ENCODE measurements at places on chromosomes 2 and 18.

- DNase-seq = no peak
Measured at GRCh38 chr2:206837775-206838174, 72.4 kb downstream of the FASTKD2 start.

- DNase-seq = no peak
Measured at GRCh38 chr2:120571015-120571728, 164.5 kb upstream of the GLI2 start.

- DNase-seq = no peak
Measured at GRCh38 chr2:189232759-189233406, 53.3 kb upstream of the COL5A2 start.

DNA sequence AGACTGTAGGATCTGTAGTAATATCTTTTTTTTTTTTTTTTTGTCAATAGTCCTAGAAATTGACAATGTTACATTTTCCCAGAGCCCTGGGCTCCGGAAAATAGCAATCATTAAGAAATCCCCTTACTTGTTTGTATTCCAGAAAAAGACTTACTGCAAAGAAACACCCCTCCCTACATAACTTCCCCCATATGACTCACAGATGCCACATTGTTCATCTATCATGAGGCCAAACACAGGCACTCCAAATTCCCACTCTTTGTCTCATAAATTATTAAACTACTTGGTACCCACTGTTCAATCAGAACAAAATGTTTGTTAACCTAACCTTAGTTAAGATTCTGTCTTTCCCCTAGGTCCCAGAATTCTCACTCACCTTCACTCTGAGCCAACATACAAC, 53.5 kb downstream of the TEX51 start:
- no peak for DNase-seq

GRCh38 chr2:99450199-99450598, 39.6 kb downstream of the REV1 start:
- DNase-seq = no peak

- no peak for DNase-seq
Measured at GRCh38 chr2:171803757-171804156, 90.3 kb downstream of the SLC25A12 start.

GRCh38 chr2:65607662-65608305, 175.4 kb upstream of the SPRED2 start:
- DNase-seq = no peak

GRCh38 chr2:221447310-221447709, 124.8 kb downstream of the EPHA4 start:
- DNase-seq = no peak

DNA sequence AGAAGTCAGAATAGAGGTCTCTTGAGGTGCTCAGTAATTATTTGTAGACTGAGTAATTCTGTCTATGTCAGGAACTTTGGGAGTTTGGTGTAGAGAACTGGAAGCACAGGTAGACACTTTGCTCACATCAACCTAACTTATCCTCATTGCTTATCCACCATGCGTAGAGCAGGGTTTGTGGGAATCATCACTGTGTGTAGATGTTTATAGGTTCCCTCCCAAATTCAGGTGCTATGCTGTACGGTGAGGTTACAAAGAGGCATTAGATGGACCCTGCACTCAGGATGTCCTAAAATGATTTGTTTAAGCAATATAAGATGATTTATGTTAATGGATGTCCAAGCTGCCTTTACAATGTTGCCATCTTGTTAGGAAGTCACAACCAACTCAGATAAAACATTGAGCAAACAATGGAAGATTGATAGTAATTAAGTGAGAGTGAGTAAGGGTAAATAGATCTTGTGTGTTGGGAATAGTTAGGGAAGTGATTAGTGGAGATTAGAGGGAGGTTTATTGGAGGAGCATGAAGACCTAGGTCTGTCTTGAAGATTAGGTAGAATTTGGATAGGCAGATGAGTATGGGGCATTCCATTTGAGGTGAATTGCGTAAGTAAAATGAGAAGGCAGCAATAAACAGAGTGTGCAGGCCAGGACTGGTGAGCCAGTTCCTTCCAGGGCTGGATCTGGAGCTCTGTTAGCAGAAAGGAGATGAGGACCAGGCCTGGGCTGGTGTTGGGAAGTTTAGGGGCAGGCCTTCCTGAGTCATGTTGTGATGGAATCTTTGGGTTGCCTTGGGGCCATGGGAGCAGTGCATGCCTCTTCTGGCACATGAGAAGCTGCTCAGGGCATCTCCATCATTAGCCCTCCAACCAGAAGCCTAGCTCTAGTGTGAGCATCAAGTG, 12.1 kb downstream of the EPAS1 start:
- DNase-seq = no peak

DNA sequence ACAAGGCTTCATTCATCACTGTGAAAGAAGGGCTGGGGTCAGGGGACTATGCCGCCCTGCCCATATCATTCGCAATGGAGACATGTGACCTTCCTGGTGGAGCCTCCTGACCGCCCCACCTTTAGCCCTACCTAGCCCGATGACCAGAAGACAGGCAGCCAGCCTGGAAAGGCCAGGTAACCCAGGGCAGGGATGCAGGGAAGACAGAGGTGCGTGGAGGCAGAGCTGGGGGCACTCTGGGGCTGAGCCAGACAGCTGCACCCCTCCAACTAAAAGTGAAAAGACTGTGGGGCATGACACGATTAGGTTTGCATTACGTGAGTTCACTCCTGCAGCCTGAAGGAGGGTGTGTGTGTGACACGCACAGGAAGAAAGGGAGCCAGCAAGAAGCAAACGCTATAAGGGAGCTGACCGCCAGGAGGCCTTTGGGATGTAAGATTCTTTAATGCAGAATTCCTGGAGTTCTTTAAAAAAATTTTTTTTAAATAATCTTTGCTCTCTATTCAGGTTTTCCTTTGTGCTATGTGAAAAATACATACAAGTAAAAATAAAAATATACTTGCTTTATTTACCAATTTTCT, 3.7 kb upstream of the HES6 start:
- DNase-seq = no peak
